ENCODE measurements at places on chromosomes 7 and 10. TPM values are rescaled to one million over a fixed set of nuclear protein-coding genes. Genes with fewer than 3 reads are reported as not detected.

DNA sequence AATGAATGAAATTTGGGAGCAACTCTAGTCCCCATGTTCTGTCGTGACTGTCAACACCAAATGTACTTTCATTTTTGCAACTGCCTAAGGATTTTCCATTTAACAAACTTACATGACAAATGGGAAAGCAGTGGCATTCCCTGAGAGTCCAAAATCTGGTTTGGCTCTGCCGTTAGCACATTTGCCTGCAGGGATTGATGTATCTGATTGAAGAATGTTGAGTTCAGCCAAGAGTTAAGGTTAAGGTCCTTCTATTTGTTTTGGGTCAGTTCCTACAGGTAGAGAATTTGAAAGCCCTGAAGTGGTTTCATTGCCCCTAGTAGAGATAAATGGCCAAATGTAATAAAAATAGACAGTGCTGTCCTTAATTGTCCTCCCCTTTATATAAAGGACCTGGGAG, 406.5 kb upstream of the GALNT17 start:
- no peak for DNase-seq

- no peak for DNase-seq
Measured at GRCh38 chr7:46814516-46815250, 767.2 kb downstream of the TNS3 start.

GRCh38 chr10:77197544-77197943, 440.1 kb downstream of the KCNMA1 start:
- DNase-seq: no peak

DNA sequence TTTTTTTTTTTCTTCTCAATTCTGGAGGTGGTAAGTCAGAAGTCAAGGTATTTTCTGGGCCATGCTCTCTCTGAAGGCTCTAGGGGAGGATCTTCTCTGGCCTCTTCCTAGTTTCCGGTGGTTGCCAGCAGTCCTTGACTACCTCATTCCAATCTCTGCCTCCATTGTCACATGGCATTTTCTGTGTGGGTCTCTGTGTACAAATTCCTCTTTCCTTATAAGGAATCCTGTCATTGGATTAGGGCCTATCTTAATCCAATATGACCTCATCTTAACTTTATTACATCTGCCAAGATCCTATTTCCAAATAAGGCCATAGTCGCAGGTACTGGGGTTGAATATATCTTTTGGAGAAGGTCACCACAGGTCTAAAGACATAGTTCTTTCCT, 129.3 kb upstream of the PRR15 start:
- DNase-seq: no peak

DNA sequence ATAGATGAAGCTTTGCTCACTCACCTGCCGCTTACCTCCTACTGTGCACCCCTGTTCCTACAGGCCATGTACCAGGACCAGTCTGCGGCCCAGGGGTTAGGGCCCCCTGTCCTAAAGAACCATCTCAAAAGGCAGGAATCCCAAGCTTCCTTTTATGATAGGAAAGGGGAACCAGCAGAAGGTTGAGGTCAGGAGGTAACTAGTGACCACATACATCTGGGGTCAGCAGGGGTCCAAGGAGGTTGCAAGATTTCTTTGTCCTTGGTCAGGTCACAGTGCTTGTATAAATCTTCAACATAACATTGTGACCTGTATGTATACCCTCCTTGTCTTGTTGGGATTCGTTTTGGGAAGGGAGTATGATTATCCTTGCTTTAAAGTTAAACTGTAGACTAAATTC, 73.8 kb downstream of the OAT start:
- no peak for DNase-seq

OR13A1 gene
- total RNA-seq: not detected

OPALIN gene
- not detected for total RNA-seq

Measured in activated CD4-positive, alpha-beta memory T cell treated with anti-CD3 and anti-CD28 coated beads for 36 hours (primary cell).